Activated T-cell treated with anti-CD3 and anti-CD28 coated beads, Interleukin-2, amount 50 U/mL, for 72 hours (primary cell): ENCODE measurements at places on chromosomes 11 and 22.

DNA sequence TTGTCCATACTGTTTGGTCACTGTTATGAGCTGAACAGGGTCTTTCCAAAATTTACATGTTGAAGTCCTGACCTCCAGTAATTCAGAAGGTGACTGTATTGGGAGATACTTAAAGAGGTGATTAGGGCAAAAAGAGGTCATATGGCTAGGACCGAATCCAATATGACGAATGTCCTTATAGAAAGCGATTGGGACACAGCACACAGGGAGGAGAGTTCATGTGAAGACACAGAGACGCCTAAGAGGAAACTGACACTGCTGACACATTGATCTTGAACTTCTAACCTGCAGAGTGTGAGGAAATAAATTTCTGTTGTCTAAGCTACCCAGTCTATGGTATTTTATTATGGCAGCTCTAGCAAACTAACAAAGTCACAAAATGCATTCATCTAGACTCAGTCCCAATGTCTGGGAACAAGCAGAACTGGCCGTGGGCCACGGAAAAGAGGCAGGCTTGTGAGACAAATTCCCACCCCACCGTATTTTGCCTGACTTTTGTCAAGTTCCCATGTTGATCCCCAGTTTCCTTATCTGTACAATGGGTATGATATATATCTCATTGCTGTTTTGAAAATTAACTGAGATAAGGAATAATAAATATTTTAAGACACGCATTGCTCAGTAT is 295.0 kb downstream of the NTM start:
- no peak for DNase-seq

- no peak for DNase-seq
Measured at GRCh38 chr11:66782726-66783125, 53.7 kb upstream of the SPTBN2 start.

- no peak for DNase-seq
Measured at GRCh38 chr22:49910229-49911155, 7.7 kb downstream of the ALG12 start.

DNA sequence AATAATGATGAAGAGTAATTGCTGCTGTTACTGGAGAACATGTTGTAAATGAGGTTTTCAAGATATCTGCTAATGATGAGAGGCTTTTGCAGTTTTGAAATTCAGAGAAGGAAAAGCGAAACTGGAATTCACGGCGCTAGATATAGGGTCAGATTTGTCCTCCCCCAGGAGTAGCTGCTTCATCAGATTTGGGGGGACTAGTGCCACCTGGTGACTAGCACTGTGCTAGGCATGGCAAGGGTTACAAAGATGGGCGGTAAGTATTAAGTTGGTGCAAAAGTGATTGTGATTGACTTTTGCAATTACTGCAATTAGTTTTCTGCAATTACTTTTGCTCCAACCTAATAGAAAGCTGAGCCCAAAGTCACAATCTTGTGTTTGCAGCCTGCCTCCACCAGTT is 879.9 kb upstream of the TENM4 start:
- no peak for DNase-seq

DNA sequence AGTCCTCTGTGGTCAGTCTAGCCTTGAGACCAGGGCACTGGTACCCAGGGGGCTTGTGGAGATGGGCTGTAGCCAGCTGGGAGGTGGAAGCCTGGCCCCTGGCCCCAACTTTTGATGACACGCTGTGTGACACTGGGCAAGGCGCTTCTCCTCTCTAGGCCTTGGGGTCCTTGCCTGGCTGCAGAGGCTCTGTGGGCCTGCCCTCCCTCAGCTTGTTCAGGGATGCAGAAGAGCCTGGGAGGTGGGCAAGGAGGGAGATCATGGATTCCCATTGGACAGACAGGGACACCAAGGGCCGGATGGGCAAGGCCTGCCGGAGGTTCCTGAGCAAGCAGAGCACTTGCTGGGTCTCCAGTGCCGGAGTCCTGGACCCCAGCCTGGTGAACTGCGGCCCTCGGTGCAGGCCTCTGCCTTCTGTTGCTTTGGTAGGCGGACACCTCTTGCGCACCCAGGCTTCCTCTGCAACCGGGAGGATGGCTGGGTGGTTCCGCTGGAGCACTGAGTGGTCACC is 1.3 kb upstream of the PPP2R5B start:
- DNase-seq: no peak

GRCh38 chr11:12224537-12224893 is 114.1 kb downstream of the MICAL2 start:
- DNase-seq: peak; percentile 95

DNA sequence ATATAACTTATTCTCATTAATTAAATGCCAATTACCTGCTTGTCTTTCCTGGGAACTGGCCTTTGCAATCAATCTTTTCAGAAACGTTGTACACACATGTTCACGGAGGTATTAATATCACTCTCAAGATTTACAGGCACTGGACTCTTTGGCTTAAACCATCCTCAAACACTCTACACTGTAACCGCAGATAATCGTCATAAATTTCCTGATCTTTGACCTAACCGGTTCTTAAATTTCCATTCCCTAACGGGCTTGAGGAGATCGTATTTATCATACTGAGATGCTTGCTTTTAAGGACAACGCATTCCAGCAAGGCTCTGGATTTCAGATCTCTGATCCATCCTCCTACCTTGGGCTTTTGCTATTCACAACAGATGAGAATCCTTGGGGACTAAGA is 72.8 kb downstream of the ARL14EP start:
- DNase-seq: no peak

- no peak for DNase-seq
Measured at GRCh38 chr11:103254123-103254522, 144.9 kb downstream of the DYNC2H1 start.

DNA sequence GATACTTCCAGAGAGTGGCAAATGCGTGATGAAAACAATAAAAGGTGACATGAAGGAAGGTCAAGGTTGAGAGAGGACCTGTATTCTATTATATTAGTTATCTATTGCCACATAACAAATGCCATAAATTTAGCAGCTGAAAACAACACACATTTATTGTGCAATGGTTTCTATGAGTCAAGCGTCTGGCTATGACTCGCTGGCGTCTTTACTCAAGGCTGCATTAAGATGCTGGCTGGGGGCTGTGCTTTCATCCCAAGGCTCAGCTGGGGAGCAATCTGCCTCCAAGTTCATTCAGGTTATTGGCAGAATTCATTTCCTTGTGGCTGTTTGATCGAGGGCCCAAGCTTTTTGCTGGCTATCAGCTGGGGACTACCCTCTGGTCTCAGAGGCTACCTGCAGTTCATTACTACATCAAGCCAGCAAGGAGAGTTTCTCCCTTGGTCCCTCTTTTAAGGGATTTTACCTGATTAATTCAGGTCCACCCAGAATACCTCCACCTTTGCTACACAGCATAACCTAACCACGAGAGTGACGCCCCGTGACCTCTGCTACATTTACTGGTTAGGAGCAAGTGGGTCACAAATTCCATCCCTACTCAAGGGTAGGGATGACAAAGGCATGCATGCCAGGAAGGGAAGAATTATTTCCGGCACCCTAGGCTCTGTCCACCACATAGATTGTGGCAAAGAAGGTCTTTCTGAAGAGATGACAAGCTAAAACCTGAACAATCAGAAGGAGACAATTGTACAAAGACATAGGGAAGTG is 549.1 kb downstream of the MN1 start:
- no peak for DNase-seq

DNA sequence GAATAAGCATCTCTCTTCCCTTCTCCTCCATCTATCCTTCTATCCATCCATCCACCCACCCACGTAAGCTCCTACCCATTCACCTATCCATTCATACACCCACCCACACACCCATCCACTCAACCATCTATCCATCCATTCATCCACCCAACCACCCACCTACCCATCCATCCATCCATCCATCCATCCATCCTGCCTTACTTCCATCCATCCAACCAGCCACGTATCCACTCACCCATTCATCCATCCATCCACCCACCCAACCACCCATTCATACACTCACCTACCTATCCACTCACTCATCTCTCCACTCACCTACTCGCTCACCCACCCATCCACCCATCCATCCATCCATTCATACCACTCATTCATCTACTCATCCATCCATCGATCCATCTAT is 13.2 kb downstream of the TNNT3 start:
- DNase-seq: no peak

- no peak for DNase-seq
Measured at GRCh38 chr11:3823303-3823702, 14.9 kb downstream of the PGAP2 start.

DNA sequence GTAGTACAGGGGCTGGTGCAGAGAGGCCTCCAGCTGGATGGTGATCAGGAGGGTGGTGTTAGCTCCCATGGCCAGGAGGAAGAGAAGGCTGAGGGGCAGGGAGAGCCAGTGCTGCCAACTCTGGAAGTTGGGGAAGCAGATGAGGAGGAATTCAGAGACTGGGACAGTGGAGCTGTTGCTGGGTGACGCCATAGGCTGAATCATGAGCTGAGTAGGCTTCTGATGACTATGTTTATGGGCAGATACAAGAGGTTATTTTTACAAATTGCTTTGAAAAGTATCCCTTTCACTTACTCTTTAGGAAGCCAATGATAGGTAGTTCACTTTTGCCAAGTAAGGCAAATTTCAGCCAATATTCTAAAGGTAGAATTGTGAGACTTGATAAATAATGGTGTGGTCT is 3.1 kb downstream of the OR56A1 start:
- no peak for DNase-seq

GRCh38 chr22:42428025-42428424 is 4.2 kb downstream of the NFAM1 start:
- no peak for DNase-seq

DNA sequence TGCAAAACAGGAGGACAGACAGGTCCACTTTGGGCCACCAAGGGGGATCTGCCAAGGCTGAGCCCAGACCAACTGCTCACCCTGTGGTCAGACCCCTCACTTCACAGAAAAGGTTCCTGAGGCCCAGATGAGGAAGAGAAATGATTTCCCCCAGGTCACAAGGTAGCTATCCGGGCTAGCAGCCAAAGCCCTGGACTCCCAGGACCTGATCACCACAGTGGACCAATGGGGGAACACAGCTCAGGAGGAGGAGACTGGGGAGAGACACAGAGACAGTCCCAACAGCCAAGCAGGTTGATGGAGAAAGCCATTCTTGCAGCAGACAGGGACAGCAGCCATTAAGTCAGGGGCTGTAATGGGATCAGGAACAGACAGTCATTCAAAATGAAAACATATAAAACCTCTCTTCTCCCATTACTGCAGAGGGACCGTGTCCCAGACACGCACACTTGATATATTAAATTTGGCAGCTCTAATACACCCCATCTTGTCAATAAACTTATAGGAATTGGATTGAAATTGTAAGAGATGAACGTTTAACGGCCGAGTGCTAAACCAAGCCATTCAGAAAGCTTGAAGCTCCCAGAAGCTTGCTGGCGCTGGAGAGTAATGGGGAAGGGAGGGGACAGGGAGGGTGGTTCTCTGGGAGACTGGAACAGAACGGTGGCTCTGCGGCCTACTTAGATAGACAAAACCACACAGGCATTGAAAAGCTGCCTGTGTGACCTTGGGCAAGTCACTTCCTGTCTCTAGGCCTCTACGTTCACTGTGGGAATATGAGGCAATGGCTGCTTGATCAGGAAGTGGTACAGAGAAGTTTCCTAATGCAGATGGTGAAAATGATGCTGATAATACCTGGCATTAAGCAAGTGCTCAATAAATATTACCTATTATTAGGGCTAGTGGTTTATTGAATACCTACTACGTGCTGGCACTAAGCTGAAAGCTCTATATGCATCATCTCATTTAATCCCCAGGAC is 16.0 kb downstream of the ZMAT5 start:
- DNase-seq: no peak

DNA sequence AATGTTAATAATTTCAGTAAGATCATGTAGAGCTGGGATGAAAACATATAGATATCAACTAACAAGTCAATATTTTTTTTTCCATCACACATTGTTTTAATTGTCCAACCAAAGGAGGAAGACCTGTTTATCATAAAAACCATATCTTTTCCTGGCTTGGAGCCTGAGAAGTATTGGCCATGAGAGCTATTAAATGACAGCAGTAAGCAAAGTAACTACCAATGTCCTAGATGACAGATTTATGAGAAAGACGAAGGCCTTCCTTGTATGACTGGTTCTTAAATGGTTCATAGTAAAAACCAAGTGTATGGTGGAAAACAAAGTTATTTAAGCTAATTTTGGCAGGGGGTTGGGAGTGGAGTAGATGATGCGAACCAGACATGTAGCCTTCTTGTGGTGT is 1147.1 kb upstream of the TENM4 start:
- no peak for DNase-seq

DNA sequence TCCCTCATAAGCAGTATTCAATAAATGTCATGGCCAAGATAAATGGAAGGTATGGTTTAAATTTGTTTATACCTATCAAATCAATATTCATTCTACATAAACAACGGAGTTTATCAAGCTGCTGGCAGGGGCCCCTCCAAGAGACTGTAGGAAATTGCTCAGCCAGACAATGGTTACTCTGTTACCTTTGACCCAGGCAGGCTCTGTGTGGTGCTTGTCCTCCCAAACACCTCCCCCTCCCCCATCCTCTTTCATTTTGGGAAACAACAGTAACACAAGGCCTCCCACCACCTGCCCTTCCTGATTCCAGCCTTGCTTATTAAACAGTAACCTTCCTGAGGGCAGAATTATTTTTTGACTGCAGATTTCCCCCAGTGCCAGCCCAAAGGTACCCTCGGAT is 10.5 kb upstream of the ZBTB16 start:
- no peak for DNase-seq

DNA sequence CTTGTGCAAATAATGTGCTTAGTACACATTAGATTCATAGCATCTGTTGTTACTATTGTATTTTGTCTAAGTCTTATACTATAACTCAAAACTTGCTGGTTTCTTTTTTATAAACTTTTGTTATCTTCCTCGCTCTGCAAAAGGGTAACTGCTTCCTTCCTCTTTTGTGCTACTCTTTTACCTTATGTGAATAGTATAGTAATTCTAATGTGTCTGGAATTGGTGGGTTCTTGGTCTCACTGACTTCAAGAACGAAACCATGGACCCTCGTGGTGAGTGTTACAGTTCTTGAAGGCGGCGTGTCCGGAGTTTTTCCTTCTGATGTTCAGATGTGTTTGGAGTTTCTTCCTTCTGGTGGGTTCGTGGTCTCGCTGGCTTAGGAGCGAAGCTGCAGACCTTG is 563.1 kb upstream of the LUZP2 start:
- no peak for DNase-seq

DNA sequence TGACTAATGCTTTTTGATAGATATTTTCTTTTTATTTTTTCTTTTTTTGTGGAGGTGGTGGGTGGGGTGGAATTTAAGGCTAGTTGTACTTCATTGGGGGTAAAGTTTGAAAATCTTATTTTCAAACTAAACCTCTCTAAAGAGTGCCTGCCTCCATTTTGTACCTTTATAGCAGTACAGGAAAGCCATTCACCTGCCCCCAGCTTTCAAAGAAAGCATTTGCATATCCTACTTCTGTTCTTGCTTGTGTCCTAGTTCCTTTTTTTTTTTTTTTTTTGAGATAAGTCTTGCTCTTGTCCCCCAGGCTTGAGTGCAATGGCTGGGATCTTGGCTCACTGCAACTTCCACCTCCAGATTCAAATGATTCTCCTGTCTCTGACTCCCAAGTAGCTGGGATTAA is 766.2 kb upstream of the LRRC4C start:
- no peak for DNase-seq

DNA sequence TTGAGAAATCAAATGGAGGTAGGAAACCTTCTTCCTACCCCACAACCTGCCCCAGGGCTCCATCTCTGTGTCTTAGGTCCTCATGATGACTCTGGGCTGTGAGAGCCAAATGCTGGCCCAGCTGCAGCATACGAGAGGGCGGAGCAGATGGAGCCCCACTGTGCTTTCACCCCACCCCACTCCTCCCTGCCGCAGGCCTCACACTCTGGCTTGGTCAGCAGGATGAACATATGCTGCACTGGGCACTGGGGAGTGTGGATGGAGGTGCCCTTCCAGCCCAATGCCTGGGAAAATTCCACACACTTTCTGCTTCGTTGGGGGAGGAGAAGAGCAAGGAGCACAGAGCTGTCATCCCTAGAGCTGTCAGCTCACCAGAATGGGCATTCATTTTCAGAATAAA is 271.6 kb upstream of the CADM1 start:
- no peak for DNase-seq
